ENCODE measurements at places on chromosomes 3 and 15.

GRCh38 chr3:32411442-32411841 lies 19.8 kb downstream of the CMTM7 start:
- no peak for DNase-seq

- no peak for DNase-seq
These were observed 7.0 kb upstream of the SETD5 start for GRCh38 chr3:9390265-9390888.

- no peak for DNase-seq
These were observed 7.1 kb upstream of the LMOD3 start for GRCh38 chr3:69129531-69129930.

DNA sequence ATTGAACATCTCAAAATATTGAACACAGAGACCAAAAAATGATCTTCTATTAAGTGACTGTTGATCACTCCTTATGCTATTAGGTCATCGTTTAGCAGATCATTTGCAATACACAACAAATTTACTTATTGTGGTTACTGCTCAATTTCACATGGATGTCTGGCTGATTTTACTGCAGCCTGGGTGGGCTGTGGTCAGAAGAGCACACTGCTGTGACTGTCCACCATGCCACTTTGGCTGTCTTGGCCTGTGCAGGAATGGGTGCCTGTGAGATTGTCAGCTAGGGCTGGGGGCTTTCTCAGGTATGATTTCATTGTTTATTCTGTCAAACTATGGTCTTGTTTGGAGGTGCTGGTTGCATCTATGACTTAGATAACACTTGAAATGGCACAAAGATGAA lies 80.1 kb upstream of the LRTM1 start:
- no peak for DNase-seq

DNA sequence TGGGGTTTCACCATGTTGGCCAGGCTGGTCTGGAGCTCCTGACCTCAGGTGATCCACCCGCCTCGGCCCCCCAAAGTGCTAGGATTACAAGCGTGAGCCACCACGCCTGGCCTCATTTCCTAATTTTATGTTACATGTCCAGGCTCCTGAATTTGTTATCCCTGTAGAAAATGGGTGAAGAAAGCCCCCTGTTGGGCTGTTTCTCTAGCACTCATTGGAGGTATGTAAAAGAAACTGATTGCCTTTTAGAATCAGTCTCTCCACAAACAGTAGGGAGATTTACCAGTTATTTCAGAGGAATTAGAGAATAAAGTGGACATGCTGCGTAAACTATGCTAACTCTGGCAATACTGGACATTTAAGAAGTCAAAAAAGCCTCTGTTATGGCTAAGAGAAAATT lies 364.1 kb upstream of the TBL1XR1 start:
- no peak for DNase-seq

DNA sequence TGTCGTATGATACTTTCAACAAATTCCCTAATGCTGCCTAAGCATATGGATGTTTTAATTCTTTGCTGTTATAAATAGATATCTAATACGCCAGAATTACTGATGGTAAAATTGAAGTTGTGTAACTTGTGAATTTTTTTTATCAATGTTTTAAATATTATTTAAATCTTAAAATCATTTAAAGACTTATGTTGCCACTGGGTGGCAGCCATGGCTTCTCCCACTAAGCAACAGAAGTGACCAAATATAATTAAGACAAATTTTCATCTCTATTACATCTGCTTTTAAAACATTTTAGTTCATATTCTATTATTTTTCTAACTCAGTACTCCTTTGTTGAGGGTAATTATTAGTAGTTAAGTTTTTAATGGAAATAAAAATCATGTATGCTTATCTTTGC lies 8.1 kb upstream of the IL20RB start:
- DNase-seq: peak; percentile 32

- DNase-seq: peak; percentile 99
These were observed 76.0 kb upstream of the HACD2 start for GRCh38 chr3:123660900-123661299.

GRCh38 chr15:34815836-34816235 lies 20.5 kb upstream of the ACTC1 start:
- DNase-seq: no peak

GRCh38 chr15:51144021-51144532 lies 49.4 kb upstream of the TNFAIP8L3 start:
- peak; percentile 82 for DNase-seq

- peak; percentile 99 for DNase-seq
These were observed 119.6 kb downstream of the ASB7 start for GRCh38 chr15:100721758-100722550.

GRCh38 chr3:24793896-24794295 lies 299.2 kb upstream of the THRB start:
- DNase-seq: no peak

GRCh38 chr3:139132976-139133375 lies 88.3 kb upstream of the PRR23C start:
- DNase-seq: no peak

DNA sequence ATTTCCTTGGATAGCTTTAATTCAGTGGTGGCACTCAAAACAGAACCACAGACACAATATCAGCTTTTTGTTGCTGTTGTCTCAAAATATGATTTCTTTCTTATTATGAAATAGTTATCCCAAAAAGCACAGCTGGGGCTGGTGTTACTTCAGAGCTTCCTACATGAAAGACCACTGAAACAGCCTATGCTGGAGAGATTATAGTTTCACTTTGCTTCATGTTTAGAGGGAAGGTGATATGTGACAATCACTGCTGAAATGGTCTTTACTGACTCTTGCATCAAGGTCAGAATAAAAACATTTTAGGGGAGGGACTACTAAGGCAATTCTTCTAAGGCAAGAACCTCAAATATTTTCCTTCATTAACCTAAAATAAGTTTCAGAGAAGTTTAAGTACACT lies 190.7 kb downstream of the TNIK start:
- DNase-seq: no peak

GRCh38 chr15:70264014-70264582 lies 166.4 kb upstream of the TLE3 start:
- DNase-seq: peak; percentile 36

GRCh38 chr15:88108477-88108876 lies 148.1 kb downstream of the NTRK3 start:
- no peak for DNase-seq

GRCh38 chr3:43956945-43957344 lies 266.2 kb downstream of the ABHD5 start:
- DNase-seq: no peak

DNA sequence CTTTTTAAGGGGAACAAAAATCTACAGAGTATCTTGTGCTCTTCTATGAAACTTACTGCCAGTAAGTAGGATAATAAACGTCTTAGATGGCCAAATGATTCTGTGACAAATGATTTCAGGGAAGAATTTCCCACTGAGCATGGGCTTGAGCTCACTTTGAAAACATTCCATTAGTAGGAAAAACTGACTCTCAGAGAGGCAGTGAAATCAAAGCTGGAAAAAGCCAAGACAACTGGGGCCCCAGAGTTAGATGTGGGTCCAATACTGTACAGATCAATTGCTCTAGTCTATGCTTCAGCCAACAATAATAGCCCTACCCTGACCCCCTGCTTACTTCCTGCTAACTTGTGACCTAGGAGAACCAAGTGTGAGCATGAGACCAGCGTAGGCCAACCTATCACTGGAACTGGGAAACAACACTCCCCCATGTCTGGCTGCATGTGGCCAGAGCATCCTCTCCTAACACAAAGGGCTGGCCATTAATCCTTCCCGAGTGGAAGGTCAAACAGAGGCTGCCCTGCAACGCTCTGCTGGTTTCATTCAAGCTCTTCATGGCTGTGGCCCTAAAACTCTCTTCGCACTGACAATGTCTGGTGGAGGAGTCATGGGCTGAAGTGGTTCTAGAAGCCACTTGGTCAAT lies 68.8 kb downstream of the FOXB1 start:
- peak; percentile 55 for DNase-seq

- DNase-seq: no peak
These were observed 58.1 kb downstream of the DCBLD2 start for GRCh38 chr3:98843266-98843959.

GRCh38 chr3:48558493-48559134 lies 2.0 kb upstream of the PFKFB4 start:
- no peak for DNase-seq

GRCh38 chr15:87827131-87827530 lies 429.4 kb downstream of the NTRK3 start:
- peak; percentile 49 for DNase-seq

- no peak for DNase-seq
These were observed 27.2 kb downstream of the LINGO1 start for GRCh38 chr15:77605547-77605946.

- DNase-seq: peak; percentile 93
These were observed 77.3 kb upstream of the MAGI1 start for GRCh38 chr3:66115858-66116654.

DNA sequence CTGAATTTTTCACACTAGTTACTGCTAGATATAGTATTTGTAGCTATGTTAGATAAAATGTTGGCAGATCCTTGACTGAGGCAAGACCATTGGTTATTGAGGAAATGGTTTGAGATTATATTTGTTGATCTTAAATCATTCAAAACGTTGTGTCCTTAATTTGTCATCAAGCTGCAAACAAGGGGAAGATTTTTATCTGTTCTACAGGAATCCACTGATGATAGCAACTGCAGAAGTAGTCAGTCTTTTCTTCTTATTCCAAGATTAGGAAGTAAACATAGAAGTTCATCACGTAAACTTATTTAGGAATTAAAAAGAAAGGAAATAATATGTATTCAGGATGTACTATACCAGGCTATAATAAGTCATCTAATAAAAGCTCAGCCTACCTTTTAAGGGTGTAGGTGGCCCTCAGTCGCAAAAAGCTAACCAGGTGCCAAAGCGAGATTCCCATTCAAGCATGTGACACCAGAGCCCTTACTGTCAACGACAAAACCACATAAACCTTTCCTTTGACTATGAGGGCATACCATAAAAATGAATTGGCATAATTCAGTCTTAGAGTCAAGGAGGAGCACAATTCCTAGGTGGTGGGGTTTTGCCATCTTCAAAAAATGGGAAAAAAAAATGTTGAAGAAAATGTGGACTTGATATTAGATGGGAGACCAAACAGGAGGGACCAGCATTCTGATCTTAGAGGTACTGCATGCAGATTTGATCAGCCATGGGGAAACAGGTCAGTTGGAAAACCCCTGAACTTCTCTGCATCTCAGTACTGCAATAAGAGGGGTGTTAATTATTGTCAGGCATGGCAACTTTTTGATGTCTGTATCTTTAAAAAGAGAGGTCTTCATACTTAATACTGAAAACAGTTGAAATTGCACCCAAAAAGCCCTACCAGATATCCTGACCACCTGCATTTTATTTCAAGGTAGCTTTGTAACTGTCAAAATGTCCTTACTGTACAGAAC lies 212.5 kb upstream of the UBE2E1 start:
- no peak for DNase-seq

DNA sequence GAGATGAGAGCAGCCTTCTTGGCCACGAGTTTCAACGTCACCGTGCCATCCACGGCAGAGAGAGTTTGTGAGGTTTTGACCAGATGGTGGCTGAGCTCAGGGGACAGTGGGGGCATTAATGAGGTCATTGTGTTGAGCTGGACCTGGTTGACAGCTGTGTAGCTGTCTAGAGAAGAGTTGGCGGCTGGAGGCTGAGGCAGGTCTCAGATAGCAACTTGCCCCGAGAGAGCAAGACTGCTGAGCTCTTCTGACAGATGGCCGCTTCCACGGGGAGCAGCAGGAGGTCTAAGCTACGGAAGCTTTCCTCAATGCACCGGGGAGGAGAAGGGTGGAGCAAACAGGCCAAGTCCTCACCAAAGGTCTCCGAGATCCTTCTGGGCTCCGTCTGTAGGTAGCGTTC lies 44.8 kb upstream of the EIF5A2 start:
- DNase-seq: no peak

DNA sequence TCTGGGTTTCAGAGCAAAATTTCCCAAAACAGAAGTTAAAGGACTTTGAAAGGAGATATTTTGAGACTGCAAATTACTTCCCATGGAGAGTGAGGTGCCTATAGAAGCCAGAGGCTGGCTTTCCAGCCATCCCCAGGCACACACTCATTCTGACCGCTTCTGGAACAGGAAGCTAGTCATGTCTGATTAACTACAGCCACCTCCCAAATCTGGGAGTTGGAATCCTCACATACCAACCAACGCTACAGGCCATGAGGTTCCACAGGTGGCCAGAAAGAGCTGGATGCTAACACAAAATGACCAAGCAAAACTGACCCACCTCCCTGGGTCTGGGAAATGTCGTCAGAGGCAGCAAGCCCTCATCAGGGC lies 87.2 kb downstream of the SNRK start:
- DNase-seq: peak; percentile 29

- no peak for DNase-seq
These were observed 2.6 kb upstream of the GBE1 start for GRCh38 chr3:81764002-81764401.

DNA sequence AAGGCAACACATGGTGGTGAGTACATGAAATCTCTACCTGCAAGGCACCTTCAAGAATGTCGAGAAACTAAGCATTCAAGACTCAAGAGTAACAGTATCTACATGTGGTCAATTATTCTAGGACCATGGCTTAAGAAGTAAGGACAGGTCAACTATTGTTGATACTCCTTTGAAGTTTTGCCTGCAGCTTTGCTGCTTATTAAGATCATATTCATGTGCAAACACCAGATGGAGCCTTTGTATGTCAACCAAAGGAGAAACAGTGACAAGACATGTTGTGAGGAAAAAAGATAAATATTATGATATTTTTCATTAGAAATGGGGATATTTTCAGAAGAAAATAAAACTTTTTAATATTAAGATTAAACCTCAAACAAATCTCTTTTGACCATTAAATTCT lies 52.3 kb upstream of the FGF7 start:
- DNase-seq: peak; percentile 17

DNA sequence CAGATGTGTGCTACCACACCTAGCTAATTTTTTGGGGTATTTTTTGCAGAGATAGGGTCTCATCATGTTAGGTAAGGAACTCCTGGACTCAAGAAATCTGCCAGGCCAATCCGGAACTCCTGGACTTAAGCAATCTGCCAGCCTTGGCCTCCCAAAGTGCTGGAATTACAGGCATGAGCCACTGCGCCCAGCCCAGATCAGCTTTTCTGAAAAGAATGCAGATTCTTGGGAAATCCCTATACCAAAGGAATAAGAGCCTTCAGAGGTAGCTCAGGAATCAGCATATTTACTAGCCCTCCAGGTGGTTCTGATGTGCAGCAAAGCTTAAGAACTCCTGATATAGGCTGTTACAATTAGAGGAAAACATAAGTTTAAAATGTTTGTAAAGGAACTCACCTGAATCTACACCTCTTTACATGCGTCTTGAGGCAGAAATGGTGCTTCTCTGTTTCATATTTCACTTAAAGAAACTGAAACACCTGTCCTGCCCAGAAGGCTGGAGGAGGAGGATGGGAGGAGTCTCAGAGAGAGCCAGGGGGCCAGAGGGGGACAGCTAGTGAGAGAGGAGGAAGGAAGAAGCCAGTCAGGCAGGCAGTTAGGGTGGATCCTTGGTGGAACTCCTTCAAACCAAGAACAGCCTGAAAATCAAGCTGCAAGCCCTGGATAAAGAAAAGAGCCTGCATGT lies at the start of gene XCR1:
Gene XCR1, minus strand, starts transcription at position 463 of the 685 bp plus-strand sequence. CDS start 5,536 bp downstream, outside the sequence.
- no peak for DNase-seq

DNA sequence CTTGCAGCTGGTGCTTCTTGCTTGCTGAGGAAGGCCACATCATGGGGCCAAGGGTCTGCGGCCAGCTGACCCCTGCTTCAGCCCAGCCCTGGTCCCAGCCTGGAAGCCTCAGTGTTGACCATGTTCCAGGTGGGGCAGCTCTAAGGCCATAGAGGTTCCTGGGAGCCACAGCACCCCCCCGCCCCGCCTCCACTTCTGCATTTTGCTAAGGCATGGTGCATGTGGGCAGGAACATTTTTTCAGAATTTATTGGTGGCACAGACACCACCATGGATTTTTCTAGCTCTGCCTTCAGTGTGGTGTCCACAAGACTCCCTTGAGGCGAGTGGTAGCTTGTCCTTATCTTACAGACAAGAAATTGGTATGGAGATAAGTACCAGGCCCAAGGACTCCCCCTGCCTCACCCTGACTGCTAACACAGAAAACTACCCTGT lies 1.9 kb upstream of the CHST14 start:
- DNase-seq: no peak
